ENCODE measurements at places on chromosomes 5 and 9.

DNA sequence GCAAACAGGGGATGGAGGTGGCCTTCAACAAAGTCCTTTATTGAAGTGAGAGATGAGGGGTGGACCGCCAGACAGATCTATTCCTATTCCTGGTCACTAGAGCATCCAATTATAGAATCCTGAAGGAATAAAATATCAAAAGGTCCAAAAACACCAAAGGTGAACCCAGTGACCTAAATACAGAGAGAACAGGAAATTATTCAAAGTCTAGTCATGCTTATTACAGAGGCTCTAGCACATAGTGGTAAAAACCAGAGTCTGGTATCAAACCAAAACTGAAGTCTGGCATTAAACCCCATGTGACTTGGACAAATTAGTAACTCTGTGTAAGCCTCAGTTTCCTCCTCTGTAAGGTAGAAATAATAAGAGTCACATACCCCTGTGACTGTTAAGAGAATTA is 100.5 kb upstream of the SNX2 start:
- no peak for DNase-seq

GRCh38 chr9:12503606-12504122 is 189.5 kb upstream of the TYRP1 start:
- no peak for DNase-seq

DNA sequence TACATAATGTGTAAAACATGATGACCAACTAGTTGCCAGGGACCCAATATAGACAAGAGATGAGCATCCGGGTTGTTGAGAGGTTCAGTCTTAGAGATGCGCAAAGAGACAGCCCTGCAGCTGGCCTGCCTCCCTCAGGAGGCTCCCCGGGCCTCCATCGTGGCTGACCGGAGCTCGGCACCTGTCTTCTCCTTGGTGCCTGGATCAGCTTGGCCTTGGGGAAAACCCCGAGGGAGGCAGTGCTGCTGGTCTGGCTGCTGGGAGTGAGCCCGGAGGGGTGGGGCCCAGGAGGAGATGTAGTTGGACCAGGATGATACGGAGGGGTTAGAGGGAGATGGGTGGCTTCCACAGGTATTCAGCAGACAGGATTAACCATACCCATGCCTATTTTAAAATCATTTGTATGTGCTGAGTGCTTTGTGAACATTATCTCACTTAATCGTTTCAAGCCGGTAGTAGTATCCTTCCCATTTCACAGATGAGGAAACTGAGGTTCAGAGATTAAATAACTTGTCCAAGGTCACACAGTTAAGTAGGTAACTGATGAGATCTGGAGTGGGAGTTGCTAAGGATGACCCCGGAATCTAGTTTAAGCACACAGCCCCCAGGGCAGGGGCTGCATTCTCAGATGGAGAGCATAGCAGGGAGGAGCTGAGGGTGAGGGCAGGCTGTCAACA is 173.8 kb downstream of the COL23A1 start:
- DNase-seq: no peak

GRCh38 chr9:133355881-133356357 is 368 bp downstream of the SURF1 start:
- no peak for DNase-seq

- no peak for DNase-seq
These were observed at the start of gene RASEF for GRCh38 chr9:83062651-83063527. Gene RASEF (minus strand): TSS chr9:83063142. CDS start chr9:83062867, 275 bp downstream.

- DNase-seq: no peak
These were observed at the start of gene SOWAHA for GRCh38 chr5:132812781-132813598. Gene SOWAHA (plus strand): TSS chr5:132813302. CDS start chr5:132813622, 320 bp downstream.
